T-helper 1 cell (primary cell): ENCODE measurements at places on chromosomes 6 and 20.

DNA sequence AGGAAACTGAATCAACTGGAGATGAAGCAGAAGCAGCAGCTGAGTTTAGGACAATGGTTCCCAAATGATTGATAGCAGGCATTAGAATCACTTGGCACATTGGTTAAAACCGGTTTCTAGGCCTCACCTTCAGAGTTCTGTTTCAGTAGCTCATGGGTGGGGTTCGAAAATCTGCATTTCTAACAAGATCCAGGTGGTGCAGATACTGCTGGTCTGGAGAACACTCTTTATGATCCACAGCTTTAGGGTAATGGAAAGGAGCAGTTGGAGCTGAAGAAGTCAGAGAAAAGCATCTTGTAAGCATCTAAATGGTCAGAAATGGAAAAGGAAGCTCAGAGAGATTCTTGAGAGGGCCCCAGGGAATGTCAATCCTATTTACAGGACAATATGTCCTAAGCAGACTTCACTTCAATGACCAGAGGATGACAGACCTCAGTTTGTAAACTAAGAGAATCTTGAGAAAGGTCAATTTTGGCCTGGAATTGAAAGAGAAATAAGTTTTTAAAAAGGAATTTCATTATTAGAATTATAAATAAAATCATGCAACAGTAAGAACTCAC lies 8.5 kb downstream of the TSPYL1 start:
- DNase-seq = no peak

- DNase-seq = no peak
Measured at GRCh38 chr6:71982389-71982788, 96.0 kb downstream of the RIMS1 start.

DNA sequence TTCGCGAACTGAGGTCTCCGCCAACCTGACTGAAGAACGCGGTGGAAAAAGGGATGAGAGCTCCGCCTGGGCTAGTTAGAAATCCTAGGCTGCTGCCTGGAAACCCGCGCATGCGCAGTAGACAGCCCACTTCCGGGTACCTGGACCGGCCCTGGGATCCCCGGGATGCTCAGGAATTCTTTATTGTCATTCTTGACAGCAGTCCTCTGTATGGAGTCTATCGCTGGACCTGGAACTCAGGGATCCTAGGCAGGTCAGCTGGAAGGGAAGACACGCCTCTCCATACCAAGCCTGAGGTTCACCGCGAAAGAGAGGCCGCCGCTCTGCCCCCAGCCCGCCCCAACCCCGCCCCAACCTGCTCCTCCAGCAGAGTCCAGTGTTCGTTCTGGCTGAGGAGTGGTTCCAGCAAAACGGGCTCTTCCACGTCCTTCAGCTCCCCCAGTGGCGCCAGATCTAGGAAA lies 1379.2 kb upstream of the DEFB115 start:
- DNase-seq = no peak

GRCh38 chr20:38055294-38055693 lies 21.7 kb downstream of the RPRD1B start:
- DNase-seq = no peak

DNA sequence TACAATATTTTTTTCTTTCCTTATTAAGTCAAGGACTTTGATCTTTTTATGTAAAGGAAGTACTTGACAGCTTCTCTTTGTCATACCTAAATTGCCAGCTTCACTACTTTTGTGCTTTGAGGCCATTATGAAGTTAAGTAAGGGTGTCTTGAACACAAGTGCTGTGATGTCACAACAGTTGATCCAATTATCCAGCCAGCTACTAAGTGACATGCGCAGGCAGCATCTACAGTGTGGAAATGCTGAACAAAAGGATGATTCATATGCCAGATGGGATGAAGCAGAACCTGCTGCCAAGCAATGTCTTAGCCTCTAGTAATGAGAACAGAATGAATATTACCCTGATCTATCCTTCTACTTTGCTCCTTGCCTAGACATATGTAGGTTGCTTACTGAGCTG lies 68.3 kb upstream of the TMEM244 start:
- no peak for DNase-seq

DNA sequence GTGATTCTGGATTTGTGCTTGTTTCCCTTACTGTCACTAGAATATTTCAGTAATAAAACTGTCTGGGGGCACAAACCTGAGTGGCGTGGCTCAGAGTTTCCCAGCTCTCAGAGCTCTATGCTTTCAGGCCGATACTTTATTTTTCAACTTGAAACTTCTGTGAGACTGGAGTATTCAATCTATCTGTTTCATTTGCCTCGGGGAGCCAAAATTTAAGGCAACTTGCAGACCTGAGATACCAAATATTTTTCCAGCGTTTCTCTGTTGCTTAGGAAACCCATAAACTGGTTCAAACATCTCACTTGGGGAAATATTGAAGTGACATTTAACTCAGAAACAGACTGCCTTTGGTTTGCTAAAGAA lies 74.7 kb downstream of the SOBP start:
- DNase-seq = no peak

- no peak for DNase-seq
Measured at GRCh38 chr6:115190534-115190933, 847.7 kb upstream of the HS3ST5 start.

DNA sequence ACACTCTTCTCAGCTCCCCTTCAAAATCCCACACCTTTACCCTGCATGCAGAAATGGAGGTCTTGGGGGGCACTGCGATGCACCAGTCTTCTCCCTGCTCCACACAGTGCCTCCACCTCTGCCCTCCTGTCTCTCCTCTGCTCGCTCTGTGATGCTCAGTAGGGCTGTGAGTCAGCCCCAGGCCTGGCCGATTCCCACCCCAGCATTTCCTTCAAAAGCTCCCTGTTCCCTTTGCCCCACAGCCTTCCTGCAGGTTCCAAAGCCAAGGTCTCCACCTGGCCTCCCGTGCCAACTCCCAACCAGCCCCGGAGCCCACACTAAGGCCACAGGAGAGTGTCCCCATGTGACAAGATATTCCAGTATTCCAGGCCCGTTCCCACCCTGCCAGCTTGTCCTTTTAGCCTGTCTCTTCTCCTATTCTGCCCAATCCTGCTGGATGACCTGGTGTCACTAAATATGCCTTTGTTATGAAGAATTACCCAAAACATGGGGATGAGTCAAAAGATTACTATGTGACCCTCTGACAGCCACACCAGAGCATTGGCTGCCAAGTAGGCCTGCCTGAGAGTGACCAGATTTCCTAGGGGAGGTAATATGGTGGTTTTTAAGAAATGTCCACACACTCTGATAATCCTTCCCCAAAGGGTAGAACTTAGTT lies 118.9 kb upstream of the NXT1 start:
- no peak for DNase-seq

- DNase-seq = no peak
Measured at GRCh38 chr6:30987304-30987703, 3.8 kb downstream of the MUC21 start.
